Cerebellar cortex (tissue), 1 donor: ENCODE measurements at places on chromosomes 4 and X.
A peak's percentile ranks its signal among the peaks of the same experiment; 100 is the strongest.

- DNase-seq, result peak; percentile 82
These were observed 599 bp downstream of the NUP54 start for GRCh38 chr4:76147454-76148141.

GRCh38 chr4:42104521-42104920 is 47.9 kb downstream of the BEND4 start:
- no peak for DNase-seq

DNA sequence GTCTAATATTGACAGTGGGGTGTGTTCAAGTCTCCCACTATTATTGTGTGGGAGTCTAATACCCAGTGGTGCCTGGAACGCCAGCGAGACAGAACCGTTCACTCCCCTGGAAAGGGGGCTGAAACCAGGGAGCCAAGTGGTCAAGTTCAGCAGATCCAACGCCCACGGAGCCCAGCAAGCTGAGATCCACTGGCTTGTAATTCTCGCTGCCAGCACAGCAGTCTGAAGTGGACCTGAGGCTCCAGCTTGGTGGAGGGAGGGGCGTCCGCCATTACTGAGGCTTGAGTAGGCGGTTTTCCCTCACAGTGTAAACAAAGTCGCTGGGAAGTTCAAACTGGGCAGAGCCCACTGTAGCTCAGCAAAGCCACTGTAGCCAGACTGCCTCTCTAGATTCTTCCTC is 407.3 kb downstream of the DMD start:
- DNase-seq, result no peak

GRCh38 chrX:24424948-24425347 is 40.1 kb upstream of the PDK3 start:
- no peak for DNase-seq

- no peak for DNase-seq
These were observed 129.0 kb downstream of the AMMECR1 start for GRCh38 chrX:110188701-110189558.

- no peak for DNase-seq
These were observed 5.7 kb downstream of the CSN1S1 start for GRCh38 chr4:69936566-69936965.

- DNase-seq, result peak; percentile 2
These were observed 106.7 kb downstream of the ARHGAP6 start for GRCh38 chrX:11558972-11559371.

GRCh38 chrX:16745659-16746058 is 26.2 kb downstream of the SYAP1 start:
- DNase-seq, result no peak

GRCh38 chr4:71680706-71681105 is 103.2 kb downstream of the GC start:
- DNase-seq, result no peak

- no peak for DNase-seq
These were observed 42.4 kb downstream of the SLC7A11 start for GRCh38 chr4:138199568-138200235.

GRCh38 chr4:13703096-13703495 is 75.6 kb upstream of the BOD1L1 start:
- DNase-seq, result no peak

DNA sequence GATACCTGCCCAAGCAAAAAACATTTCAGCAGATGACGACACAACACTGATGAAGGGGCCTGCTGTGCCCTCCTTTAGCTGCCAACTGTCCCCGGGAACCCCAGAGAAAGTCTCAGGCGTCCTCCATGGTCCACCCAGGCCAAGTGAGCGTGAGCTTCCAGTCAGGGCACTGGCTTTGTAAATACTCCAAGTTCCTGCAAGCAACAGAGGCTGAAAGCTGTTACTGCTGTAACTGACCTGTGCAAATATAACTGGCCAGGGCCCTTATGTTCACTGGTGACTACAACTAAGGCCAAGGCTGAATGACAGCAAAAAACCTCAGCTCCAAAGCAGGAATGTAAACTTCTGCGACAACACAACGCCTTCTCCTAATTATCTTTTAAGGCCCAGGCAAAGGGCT is 8.2 kb downstream of the WDR1 start:
- no peak for DNase-seq

DNA sequence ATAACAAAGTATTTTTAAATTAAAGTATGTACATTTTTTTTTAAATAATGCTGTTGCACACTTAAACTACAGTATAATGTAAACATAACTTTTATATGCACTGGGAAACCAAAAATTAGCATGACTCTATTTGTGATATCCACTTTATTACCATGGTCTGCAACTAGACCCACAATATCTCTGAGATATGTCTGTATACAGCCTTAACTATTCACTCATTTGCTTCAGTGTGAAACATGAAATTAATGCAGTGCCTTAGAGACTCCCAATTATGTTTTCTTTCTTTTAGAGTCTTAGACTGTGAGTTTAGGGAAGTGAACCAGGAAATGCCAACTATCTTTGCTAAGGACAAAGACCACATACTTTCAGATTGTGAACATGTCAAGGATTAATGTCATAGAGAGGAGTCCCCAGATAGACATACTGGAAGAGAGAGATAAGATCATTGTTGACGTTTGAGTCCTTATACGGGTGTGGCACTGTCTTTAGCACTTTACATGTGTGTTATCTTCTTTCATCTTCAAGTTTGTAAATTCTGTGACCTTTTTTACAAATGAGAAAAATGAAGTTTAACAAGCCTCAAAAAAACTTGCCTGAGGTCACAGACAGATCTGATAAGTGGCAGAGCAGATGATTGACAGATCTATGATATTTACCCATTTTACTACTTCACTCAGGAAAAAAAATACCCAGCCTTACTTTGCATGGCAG is 23.2 kb downstream of the CXorf58 start:
- DNase-seq, result no peak

DNA sequence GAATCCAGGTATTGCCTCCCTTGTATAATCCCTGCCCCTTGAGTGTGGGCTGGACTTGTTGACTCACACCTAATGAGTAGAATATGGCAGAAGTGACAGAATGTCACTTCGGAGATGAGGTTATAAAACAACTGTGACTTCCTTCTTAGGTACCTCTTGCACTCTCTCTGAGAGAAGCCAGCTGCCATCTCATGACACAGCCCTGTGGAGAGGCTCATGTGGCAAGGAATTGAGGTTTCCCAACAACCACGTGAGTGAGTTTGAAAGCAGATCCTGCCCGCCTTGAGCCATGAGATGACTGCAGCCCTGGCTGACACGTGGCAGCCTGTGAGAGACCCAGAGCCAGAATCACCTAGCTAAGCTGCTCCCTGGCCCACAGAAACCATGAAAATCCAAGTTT is 13.5 kb downstream of the ASB11 start:
- no peak for DNase-seq

DNA sequence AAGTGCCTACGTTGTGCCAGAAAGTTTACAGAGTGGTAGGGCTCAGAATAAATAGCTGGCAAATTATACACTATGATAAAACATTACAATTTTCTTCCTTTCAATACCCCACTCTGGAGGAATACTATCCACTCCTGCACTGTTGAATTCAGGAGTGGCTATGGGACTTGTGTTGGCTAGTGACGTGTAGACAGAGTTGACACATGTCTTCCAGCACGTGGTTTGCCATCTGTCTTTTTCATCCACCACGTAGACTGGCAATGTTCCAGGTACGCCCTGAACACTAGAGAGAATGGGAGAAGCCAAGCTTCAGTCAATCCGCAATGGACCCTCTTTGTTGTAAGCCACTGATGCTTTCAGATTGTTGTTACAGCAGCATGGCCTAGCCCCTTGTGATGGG is 168.8 kb upstream of the RBPJ start:
- no peak for DNase-seq

DNA sequence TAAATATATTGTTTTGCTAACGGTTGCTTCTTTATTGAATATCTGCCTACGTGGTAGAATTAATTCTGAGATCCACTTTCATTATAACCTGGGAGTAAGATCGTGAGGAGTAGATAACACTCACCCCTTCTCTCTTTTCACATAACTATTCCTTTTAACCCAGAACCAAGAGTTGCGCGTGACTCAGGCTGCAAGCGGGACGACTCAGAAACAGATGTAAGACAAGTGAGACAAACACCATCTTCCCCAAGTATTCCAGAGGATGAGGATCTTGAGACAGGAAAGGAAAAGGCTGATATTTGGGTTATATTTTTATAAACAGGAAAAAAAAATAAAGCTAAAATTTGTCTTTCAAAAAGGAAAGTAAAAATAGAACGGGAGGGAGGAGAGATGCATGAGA is 318.8 kb upstream of the NOCT start:
- no peak for DNase-seq

DNA sequence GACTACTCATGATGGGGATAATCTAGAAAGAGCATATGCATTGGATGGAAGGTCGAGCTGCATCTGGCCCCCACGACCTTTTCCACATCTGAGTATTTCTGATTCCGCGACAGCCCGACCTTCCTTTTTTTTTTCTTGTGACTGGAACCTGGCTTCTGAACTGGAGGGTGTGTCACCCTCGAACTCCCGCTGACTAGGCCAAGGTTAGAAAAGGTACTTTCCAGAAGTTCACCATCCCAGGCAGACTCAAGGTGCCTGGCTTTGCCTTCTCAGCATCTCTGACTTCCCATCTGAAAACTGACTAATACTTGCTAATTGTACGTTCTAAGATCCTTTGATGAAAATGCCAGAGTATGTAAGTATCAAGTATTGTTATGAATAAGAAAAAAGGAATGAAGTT is 49.3 kb upstream of the CD40LG start:
- no peak for DNase-seq

DNA sequence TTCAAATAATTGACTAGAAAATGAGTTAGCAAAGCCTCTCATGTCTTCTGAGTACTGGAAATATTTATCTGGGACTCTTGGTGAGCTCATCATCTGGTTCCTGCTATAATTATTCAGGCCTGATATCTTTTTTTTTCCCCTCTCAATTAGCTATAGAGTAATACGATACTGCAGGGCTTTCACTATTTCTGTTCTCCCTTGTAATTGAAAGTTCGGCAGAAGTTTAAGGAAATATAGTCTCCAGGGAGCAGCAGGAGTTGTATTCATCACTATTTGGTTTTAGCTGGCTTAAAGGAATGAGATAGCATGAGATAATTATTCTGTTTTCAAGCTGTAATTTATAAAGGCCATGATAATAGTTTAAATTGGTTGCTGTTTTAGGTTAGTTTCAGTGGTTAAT is 378.6 kb upstream of the EPHA5 start:
- no peak for DNase-seq

GRCh38 chr4:87490664-87491369 is 38.4 kb downstream of the SPARCL1 start:
- DNase-seq, result no peak

GRCh38 chr4:8697826-8698225 is 105.3 kb downstream of the CPZ start:
- DNase-seq, result no peak

- no peak for DNase-seq
These were observed 70.6 kb downstream of the DHX15 start for GRCh38 chr4:24513718-24514117.

DNA sequence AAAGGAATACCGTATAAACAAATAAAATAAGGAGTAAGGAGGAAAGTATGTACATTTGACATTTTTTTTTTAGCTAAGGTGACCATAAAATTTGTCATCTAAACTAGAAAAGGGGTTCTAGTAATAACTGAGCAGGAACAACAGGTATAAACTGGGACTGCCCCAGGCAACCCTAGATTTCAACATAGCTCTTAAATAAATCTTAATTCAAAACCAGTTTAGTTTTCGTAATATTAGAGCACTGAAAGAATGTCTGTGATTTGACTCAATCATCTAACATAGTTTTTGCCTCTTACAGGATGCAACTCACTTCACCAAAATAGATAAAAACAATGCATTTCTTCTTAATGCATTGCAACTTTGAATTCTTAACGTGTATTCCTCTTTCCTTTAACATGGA is 257.7 kb downstream of the ADAMTS3 start:
- no peak for DNase-seq

DNA sequence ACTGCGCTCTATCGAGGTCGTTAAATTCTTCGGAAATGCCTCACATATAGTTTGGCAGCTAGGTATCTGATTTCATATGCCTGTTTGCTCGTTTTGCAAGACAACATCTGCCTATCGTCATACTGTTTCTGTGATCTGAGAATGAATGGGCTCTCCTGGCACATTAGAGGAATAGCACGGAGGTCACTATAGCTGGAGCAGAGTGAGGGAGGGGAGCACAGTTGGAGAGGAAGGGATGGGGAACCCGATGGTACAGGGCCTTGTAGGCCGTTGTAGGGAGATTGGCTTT is 552 bp downstream of the IKBKG start:
- DNase-seq, result no peak

DNA sequence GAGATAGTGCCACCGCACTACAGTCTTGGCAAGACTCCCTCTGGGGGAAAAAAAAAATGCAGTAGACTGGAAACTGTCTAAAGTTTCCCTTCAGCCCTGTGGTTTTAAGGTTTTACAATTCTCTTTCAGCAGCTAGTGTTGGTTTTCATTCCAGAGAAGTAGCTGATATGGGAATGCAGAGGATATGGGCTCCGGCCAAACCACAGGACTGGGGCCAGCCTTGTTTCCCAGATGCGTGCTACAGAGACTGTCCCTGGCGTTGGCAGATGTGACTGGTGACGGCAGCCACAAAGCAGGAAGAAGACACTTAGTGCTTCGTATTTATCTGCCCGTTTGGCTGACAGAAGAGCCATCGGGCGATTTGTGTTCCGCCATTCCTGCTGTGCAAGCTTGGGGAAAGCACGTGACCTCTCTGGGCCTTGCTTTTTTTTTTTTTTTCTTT is 43.2 kb downstream of the ZBTB49 start:
- no peak for DNase-seq
